GM19239 (cell line): ENCODE measurements at places on chromosomes 1 and 21.
A peak's percentile ranks its signal among the peaks of the same experiment; 100 is the strongest.

DNA sequence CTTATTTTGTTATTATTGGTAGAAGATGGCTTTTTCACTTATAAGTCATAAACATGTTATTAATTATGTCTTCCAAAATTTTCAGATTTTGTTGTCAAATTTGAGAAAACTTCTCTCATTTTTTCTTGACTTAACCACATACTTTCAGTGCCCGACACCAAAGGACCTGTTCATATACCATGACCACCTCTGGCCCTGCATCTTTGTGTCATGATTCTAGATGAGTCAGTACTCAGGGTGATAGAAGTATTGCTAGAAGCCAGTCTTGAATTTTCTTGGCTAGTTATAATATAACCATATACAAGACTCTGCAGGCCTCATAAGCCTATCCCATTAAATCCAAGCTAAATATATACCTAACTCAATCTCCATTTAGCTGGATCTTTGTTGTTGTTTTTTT lies 35.4 kb upstream of the DPH5 start:
- no peak for DNase-seq

- DNase-seq, result no peak
Observed at GRCh38 chr1:214270097-214270650, 10.8 kb upstream of the SMYD2 start.

DNA sequence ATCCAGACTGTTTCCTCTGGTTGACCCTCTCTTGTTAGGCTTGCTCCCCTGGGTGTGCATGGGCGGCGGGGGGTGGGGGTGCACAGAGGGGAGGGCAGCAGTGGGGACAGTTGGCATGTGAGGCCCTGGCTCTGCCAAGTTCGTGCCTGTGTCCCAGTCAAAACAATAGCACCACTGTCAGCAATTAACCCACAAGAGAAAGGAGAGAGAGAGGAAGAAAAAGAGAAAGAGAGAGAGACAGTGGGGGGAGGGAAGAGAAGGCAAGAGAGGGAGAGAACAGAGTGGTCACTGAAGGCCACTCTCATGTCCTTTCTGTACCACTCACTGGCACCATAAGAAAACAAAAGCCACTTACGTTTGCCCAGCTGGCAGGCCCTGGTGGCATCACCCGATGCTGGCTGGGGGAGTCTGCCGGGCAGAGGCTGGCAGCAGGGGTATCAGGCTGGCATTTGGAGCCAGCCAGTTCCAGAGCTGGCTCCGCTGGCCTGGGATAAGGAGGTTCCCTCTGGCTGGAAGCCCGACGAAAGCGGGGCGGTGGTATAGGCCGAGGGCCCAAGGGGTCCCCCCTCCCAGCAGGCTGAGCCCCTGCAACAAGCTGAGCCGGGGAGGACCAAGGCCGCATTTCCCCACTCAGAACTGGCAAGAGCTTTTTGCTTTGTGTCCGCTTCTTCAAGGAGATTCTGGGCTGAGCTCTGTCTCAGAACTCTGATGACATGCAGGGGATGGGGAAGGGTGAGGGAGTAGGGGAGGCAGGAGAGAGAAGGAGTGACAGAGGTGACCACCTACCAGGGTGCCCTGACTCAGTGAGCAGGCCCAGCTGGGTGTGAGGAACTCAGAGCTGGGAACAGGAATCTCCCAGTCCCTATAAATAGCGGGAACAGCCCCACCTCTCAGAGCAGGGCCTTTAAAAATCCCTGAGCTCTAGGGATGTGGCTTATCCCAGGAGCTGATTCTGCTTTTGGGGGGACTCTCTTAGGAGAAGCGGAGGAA lies 27.9 kb downstream of the PIK3C2B start:
- no peak for DNase-seq

GRCh38 chr1:38716229-38716628 lies 143.3 kb downstream of the RRAGC start:
- no peak for DNase-seq

DNA sequence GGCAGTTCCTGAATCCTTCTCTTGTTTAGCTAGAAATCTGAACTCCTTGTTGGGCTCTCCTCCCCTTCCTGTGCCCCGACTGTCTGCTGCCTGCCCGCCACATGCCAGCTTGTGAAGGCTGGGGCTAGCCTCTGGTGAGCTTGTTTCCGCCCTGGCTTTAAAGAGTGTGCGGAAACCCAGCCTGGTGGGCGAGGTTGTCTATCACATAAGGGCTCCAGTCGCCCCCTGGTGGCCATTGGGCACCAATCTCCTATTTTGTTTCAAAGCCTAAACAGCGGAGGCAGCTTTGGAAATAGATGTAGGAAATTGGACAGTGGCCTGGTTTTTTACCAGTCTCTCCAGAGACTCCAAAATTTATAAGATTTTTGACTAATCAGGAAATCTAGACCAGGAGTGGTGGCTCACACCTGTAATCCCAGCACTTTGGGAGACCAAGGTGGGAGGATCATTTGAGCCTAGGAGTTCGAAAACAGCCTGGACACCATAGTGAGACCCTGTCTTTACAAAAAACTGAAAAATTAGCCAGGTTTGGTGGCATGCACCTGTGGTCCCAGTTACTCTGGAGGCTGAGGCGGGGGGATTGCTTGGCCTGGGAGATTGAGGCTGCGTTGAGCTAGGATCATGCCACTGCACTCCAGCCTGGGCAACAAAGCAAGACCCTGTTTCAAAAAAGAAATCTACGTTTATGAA lies 9.8 kb downstream of the ATP8B2 start:
- DNase-seq, result peak; percentile 90

DNA sequence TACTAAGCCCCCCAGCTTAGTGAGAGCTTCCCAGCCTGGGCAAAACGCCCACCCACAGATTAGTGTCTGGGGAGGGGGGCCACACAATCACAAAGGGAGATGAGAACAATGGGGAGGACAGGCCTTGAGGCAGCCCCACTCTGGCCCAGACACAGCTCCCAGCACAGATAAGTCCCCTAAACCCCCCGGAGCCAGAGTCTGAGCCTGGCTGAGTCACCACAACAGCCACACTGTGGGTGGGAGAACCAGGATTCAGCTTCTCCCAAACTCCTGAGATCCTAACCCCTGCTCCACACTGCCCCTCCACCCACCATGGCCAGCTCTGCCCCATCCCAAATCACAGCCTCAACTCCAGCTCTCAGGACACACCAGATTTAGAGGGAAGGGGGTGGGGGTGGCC lies 4.2 kb downstream of the NECTIN4 start:
- DNase-seq, result no peak

DNA sequence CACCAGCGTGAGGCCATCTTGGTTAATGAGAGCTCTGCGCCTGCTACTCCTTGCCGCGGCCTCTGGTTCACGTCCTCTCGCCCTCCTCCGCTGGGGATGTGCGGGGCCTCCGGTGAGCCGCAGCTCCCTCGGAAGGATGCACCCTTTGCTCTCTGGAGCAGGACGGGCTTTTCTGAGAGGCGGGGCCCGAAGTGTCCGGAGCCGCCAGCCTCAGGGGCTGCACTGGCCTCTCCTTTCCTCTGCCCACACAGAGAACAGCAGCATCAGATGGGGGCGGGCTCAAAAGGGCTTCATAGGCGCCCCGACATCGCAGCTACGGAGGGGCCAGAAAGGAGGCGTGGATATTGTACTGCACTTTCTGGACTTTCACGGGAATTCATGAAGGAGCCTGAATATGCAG lies 284.7 kb downstream of the CAMTA1 start:
- no peak for DNase-seq

- no peak for DNase-seq
Observed at GRCh38 chr1:152904688-152905440, 3.5 kb upstream of the IVL start.

GRCh38 chr1:99700020-99700419 lies 54.1 kb downstream of the PALMD start:
- DNase-seq, result no peak

DNA sequence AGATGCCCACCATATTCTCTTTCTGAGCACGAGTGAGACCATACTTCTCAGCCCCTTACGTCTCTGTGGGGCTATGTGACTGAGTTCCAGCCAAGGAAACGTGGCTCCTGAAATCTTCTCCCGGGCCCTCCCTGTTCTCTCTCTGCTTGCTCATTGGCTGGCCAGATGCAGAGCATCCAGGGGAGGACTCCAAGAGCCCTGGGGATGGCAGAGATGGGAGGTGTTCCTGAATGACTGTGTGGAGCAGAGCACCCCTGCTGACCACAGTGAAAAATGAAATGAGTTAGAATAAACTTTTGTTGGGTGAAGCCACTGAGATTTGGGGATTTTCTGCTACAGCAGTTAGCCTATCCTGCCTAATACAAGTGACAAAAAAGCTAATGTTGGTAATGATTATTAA lies 23.8 kb downstream of the KIAA0040 start:
- DNase-seq, result no peak

- no peak for DNase-seq
Observed at GRCh38 chr1:227891955-227892488, 55.7 kb downstream of the WNT9A start.

DNA sequence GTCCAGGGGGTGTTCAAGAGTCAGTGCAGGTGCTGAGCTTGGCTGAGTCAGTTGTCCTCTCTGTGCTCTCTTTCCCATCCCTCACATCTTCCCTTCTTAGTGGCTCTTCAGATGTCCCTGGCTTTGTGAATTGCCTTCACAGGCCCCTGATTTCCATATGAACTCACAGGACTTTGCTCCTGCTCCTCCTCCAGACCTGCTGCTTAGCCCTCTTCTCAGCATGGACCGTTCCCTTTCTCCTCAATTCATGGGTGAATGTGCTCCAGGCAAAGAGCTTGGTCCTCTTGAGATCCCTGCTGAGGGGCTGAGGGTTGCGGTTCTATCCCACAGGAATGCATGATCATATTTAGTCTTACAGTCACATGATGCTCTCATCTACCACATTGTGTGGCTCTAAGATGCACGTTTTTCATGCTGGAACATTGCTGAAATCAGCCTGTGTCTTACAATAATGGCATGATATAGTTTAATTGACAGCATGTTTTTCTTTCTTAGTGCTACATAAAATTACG lies 30.5 kb downstream of the CACNA1E start:
- DNase-seq, result no peak

GRCh38 chr21:38505654-38506523 lies 7.6 kb upstream of the ERG start:
- peak; percentile 10 for DNase-seq

GRCh38 chr1:29354511-29355098 lies 118.3 kb downstream of the PTPRU start:
- DNase-seq, result no peak

DNA sequence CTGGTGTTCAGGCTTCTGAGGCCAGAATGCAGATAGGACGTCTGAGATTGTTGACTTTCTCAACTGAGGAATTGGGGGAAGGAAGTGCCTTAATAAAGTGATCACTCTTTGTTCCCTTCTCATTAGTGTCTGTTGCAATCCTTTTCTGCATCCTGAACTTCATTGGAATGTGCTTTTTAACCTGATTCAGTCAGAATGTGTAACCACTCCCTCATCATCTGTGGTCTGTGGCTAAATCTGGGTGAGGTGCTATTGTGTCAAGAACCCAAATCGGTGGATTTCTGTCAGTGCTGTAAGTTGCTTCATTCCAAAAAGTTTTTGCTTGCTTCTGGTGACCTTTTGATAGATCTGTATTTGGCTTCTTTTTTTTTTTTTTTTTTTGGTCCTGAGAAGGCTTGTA lies 38.2 kb downstream of the ARID1A start:
- no peak for DNase-seq

GRCh38 chr1:62144238-62144831 lies 50.3 kb upstream of the L1TD1 start:
- no peak for DNase-seq

- no peak for DNase-seq
Observed at GRCh38 chr1:184597650-184598357, 156.9 kb downstream of the EDEM3 start.

DNA sequence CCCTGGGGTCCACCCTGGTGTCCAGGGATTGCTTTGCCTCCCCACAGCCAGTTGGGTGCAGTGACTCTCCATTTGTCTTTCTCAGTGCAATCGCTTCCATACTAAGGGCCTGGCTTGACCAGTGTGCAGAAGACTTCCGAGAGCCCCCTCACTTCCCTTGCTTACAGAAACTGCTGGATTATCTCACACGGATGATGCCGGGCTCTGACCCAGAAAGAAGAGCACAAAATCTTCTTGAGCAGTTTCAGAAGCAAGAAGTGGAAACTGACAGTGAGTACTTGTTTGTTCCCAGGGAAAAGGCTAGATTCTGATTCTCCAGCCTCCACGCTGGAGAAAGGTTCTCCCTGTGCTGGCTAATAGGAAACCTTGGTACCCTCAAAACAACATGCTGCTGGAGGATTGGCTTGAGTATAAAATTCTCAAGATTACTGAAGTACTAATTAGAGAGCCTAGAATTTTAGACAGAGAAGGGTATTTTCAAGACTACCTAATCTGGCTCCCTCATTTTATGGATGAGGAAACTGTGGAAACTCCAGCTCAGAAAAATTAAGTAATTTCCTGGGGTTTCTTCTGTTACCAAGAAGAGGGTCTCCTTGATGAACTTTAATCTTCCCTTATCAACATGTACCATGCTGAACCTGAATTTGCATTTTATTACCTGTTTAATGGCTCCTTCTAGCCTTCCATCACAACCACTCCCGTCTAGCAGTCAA lies 75.8 kb downstream of the RGL1 start:
- no peak for DNase-seq

DNA sequence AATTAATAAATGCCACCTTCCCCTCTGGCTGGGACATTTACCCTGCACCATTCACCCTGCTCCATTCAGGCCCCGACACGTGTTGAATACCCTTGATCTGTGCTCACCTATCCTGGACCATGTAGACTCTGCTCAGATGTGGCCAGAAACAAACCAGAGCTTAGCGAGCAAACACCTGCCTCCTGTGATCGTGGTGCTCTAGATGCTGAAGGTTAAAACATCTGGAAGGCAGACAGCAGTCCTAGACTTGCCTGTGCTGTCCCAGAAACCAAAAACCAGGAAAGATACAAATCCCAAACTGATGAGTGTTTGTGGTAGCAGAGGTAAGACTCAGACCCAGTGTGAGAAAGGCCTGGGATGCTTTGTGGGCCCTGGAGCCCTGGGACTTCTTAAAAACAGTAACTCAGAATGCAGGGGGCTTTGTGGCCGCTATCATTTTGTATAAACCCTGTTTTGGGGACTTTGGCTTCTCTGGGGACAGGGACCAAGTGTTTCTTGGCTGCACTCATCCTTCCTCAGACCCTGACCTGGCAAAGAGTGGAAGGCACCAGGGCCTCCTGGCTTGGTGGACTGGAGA lies 99.6 kb downstream of the DMRTB1 start:
- DNase-seq, result no peak

DNA sequence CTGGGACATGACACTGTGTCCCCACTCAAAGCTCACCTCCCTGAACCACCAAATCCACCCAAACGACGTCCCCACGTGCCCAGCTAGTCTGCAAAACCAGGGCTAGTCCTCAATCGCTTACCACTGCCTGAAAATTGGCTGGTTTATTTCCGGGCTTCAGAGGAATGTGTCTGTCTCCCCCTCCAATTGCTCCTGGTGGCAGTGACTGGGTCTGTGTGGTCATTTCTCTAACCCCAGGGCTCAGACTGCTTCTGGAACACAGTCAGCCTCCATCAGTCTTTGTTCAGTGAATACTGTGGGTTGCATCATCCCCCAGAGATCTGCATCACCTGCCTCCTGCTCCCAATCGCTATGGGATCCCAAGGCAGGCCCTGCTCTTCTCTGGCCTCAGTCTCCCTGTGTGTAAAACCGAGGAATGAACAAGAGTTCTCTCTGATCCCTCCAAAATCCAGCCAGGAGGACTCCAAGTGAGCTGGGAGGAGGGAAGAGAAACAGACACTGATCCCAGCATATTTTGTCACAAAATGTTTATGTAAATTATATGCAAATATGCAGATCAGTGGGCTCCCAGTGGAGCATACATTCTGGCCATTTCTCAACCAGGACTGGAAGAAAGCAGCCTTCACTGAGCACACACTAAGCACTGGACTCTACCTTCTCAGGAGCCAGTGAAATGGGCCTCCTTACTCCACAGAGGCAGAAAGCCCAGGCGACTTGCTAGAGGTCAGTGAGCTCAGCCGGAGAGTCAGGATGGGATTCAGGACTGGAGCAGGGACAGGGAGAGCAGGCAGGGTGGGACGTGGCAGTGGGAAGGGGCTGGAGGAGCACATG lies 20.9 kb downstream of the SDC3 start:
- DNase-seq, result no peak
